ENCODE measurements at places on chromosomes 7 and 10.

DNA sequence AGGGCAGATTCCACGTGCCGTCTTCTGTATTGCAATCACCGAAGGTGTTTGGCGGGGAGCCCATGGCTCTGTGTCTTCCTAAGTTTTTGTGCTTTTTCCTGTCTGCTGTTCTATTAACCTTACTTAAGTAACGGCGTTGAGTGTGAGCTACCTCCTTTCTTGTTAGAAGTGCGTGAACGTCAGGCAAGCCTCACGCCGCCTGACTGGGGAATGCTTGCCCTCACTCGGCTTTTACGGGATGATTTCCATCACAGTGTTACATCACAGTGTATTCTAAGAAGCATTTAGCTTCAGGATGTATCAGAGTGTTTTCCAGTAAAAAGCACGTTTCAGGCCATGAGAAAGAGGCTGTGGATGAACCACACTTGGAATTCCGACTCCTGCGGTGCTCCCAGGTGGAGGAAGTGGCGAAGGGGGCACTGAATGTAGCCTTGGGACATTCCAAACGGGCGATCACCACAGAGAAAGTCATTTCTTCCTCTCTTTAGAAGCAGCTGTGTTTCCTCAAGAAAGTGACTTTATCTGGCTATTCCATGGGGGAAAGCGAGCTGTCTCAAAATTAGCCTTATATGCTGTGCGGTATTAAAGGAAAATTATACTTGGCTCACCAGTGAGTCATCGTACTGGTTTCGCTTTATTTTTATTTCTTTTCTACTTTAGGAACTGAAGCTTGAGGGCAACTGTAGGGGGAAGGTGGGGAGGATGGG, 290.7 kb downstream of the KLF6 start:
- DNase-seq, result no peak

DNA sequence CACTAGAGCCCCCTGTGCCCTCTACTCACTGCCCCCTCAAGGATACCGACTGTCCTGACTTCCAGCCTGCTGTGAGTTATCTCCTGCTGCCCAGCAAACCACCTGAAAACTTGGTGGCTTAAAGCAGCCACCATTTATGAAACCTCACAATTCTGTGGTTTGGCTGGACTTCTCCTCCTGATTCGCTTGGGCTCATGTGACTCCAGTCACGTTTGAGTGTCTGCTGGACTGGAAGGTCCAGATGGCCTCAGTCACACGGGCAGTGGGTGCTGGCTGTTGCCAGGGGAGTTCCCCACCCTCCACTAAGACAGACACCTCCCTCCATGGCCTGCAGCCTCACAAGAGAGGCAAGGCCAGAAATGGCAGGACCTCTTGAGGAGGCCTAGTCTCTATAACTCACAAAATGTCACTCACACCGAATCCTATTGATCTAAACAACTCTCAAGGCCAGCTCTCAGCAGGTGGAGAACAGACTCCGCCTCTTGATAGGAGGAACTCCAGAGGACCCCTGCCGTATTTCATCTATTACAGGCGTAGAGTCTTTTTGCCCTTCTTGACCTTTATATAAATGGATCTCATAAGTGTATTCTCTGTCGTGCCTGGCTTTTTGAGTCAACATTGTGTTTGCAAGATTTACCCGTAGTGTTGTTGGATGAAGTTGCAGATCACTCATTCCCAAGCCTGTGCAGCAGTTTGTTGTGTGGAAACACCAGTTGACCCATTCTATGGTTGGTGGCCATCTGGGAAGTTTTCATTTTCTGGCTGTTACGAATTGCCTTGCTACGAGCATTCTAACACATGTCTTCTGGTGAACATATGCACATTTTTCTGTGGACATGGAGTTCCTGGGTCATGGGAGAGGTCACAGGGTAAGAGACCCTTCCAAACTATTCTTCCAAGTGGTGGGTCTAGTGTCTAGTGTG, 48.3 kb downstream of the ZMIZ1 start:
- DNase-seq, result no peak

DNA sequence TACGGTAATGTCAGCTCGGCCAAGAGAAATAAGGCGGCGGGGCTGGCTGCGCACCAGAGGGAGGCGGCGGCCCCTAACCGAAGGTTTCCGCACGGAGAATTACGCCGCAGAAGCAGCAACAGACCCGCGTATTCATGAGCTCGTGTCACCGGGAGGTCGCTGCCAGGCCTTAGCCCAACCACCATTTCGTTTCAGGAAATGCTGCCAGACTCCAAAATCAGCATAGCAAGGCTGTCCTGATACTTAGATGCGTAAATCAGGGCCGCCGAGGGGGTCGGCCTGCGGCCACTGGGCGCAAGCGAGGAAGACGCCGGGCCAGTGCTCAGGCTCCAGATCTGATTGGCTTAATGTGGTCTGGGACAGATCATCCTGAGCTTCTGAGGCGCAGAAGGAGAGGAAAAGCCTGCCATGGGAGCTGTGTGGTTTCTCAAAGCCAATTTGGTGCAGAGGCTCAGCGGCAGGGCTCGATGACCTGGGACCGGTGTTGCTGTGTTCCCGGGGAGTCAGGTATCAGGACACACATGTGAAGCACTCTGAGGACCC, 247.9 kb downstream of the BAMBI start:
- no peak for DNase-seq

DNA sequence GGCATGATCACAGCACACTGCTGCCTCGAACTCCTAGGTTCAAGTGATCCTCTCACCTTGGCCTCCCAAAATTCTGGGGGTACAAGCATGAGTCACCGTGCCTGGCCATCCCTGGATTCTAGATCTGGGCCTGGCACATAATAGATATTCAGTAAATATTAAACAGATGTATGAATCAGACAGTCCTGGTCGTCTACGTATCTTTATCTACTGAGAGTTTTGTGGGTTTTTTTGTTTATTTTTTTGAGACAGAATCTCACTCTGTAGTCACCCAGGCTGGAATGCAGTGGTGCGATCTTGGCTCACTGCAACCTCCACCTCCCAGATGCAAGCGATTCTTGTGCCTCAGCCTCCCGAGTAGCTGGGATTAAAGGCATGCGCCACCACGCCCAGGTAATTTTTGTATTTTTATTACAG, 24.3 kb upstream of the ITGB1 start:
- DNase-seq, result peak; percentile 58

DNA sequence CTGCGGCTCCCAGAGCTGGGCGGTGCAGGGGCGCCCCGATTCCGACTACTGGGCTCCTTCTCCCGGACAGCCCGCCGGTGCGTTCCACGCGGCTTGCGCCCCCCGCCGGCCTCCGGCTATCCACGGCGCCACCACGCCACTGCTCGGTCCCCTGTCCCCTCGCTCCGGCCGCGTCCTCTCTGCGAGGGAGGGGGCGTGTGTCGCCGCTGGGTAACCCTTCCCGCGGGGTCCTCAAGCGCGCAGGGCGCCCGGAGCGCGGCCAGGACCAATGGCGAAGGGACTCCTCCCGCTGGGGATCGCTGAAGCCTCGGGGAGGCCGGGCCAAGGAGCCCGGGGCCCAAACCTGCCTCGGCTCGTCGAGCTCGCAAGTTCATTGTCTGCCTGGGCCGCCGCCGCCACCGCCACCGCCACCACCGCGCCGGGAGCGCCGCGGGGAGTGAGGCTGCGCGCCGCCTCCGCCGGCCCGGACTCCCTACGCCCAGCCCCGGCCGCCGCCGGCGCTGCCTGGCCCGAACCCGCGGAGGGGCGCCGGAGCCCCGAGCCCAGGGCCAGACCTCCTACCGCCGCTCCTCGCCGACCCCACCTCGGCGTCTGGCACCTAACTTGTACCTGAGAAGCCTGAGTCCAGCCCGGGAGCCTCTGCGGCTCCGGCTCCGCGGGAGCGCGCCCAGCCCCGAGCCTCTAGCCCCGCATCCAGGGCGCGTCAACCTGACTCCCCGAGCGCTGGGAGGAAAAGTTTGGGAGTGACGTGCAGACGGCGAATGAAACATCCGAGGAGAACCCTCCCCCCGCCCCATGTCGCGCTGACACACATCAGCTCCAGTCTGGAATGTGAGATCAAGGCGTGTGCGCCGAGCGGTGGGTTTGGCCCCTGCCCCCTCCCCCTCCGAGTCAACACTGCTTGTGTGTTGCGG, at the start of gene CHST15:
CHST15 (minus strand) TSS at position 739 of the 914 bp plus-strand sequence. CDS start 47,386 bp downstream, outside the sequence.
- no peak for DNase-seq

All from LoVo (cell line).